ENCODE measurements at places on chromosomes 16 and 17.

- no peak for DNase-seq
Observed at GRCh38 chr17:52145476-52145875, 13.0 kb downstream of the CA10 start.

- DNase-seq, result no peak
Observed at GRCh38 chr16:6602405-6602804, 730.2 kb upstream of the RBFOX1 start.

DNA sequence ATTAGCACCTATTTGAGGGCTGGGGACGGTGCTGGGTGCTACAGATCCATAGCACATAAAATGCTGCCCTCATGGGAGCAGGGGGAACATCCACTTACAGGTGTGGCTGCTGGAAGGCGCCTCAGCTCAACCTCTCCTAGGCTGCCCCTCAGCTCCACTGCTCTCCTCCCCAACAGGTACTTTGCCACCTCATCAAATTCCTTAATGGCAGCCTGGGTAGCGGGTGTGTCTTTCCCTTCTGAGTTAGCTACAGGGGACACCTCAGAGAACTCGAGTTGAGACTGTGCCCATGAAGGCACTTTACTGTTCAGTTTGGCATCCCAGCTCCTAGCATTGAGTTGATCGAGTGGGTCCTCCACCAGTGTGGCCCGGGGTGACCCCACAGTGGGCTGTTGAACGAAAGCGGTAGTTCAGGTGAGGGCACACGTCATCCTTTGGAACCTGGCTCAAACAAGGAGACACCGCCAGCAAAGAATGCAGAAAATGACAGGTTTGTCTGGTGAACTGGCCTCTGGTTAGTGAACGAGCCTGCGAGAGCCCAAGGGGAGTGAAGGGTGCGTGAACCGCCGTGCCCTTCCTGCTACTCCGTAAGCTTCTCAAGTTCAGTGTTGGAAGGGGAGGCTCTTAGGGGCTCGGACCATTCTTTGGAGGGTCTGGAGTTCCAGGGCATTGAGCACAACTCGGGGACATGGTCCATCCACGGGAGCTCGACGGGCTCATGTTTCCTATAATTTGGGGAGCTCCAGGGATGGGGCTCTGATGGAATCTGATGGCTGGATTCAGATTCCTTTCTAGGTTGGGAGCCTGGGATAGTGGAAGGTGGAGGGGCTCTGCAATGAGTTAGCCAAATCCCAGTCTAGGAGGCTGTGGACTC lies 3.5 kb upstream of the CMIP start:
- no peak for DNase-seq

DNA sequence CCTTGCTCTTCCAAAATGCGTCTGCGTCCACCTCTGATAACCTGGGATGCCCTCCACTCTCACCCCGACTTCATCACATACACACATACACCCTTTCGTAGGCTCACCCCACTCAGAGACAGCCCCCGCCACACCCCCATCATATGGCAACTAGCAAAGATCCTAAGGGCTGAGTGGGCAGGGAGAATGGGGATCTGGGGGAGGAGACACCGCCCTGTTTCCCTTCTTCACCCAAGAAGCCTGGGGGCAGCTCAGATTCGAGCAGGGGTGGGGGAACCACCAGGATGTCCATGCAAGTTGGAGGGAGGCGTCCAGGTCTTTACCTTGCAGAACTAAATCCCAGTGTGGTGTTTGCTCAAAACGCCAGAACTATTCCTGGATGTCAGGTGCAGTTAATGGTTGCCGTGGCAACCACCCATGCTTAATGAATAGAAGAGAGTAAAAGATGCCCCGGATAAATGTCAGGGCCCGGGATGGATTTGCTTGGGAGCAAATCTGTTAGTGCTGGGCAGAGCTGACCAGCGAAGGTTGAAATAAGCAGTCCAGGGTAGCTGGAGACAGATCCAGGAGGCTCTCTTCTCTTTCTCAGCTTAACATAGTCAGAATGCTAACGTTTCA lies 72.8 kb downstream of the CACNG3 start:
- no peak for DNase-seq

All from activated CD8-positive, alpha-beta memory T cell treated with anti-CD3 and anti-CD28 coated beads, Interleukin-2, amount 50 U/mL, for 4 hours (primary cell).